ENCODE measurements at places on chromosomes 7 and 10.

DNA sequence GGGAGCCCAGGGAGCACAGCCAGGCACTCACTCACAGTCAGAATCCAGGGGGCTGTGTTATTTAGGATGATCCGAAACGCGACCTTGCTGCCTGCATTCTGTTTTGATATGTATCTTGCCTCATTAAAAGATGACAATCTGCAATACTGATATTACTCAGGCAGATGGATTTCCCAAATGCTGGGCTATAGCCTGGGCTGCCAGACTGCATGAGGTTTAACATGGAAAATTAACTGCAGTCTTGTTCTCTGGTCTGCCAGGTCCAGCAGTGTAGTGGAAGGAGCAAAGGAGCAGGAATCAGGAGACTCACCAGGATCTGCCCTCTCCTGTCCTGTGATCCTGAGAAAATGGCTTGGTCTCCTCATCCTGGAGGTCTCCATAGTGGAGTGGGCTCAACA is 258.1 kb downstream of the PAXIP1 start:
- DNase-seq = no peak

GRCh38 chr7:153370092-153370491 is 610.5 kb downstream of the ACTR3B start:
- DNase-seq = peak; percentile 43

- DNase-seq = peak; percentile 76
Measured at GRCh38 chr10:110151971-110152370, 55.4 kb upstream of the MXI1 start.

- peak; percentile 83 for DNase-seq
Measured at GRCh38 chr7:128863433-128863989, 855 bp downstream of the ATP6V1F start.

GRCh38 chr7:112092709-112093395 is 113.3 kb downstream of the DOCK4 start:
- DNase-seq = no peak

DNA sequence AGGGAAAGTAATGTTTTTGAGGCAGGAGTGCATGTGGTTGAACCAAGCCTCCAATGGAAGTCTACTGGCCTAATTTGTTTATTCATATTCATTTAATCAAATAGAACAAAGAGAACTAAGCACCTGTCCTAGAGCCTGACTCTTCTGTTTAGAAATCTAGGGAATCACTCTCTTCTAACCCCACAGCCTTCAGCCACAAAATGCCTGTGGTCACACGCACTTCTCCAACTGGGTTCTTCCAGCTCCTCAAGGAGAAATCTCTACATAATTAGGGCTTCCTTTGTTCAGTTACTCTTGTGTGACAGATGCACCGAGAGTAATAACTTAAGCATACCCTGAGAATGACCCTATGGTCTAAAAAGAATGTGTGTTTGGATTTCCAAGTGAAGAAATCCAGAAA is 133.7 kb upstream of the NAMPT start:
- no peak for DNase-seq

- peak; percentile 62 for DNase-seq
Measured at GRCh38 chr10:129877773-129878371, 86.2 kb downstream of the EBF3 start.

- no peak for DNase-seq
Measured at GRCh38 chr10:94785211-94785610, 22.7 kb downstream of the CYP2C19 start.

GRCh38 chr10:1214882-1215540 is 158.8 kb downstream of the WDR37 start:
- no peak for DNase-seq

DNA sequence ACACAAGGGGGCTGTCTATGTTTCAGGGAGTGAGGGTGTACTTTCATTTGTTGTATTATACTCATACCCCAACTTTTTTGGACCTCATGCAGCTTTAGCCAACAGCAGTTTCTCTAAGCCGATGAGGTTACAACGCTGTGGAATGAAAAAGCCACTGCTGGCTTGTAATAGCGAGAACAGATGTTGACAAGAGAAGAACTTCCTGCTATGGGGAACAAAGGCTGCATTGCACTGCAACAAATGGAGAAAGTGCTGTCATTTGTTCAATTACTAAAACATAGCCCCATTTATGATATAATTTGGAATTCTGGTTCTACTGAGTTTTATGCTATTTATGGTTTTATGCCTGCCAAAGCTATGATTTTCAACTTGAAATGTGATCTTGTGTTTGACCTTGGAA is 104.2 kb upstream of the TMEM72 start:
- no peak for DNase-seq

- DNase-seq = no peak
Measured at GRCh38 chr7:85341121-85341520, 154.3 kb upstream of the SEMA3D start.

- peak; percentile 85 for DNase-seq
Measured at GRCh38 chr7:75642810-75643486, 95.8 kb downstream of the HIP1 start.

DNA sequence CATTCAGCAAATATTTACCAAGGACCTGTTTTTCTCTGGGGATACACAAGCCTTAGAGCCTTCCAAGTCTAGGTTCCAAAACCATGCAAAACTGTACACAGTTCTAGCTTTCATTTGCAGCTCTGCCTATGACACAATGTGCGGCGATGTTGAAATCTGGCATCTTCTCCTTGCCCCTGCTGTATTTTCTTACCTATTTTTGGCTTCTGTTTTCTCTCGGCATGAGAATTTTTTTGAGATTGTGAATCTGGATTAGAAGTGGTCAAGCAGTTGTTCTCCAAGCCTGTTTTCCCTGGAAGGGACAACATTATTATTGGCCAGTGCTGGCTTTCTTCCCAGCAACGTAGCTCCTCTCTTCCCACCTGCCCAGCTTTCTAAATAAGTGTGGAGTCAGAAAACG is 176.3 kb downstream of the CREB5 start:
- no peak for DNase-seq

- no peak for DNase-seq
Measured at GRCh38 chr10:110273474-110273873, 31.2 kb downstream of the SMNDC1 start.

DNA sequence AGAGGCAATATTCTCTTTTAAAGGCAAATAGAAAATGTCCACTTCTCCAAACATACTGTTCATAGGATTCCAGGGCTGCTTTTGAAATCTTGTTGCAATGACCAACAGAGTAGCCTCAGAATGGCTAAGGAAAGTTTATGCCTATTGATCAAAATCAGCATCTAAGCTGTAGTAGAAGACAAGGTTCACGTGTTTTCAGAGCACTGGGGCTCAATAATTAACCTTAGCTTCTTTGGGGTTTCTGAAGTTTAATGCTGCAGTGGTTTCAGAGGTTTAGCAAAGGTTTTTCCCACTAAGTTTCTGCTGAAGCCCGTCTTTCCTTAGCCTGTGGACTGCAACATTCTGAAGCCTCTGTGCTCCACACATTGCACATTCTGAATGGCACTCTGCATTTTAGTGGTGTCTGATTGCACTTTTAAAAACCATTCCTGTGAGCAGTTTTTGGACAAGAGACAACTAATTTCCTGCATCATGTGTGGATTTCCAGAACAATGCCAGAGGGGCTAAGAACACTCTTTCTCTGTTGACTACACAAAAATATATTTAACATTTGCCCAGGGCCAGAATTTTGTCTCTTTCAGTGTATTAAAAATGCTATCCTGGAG is 342.5 kb downstream of the PTEN start:
- no peak for DNase-seq

DNA sequence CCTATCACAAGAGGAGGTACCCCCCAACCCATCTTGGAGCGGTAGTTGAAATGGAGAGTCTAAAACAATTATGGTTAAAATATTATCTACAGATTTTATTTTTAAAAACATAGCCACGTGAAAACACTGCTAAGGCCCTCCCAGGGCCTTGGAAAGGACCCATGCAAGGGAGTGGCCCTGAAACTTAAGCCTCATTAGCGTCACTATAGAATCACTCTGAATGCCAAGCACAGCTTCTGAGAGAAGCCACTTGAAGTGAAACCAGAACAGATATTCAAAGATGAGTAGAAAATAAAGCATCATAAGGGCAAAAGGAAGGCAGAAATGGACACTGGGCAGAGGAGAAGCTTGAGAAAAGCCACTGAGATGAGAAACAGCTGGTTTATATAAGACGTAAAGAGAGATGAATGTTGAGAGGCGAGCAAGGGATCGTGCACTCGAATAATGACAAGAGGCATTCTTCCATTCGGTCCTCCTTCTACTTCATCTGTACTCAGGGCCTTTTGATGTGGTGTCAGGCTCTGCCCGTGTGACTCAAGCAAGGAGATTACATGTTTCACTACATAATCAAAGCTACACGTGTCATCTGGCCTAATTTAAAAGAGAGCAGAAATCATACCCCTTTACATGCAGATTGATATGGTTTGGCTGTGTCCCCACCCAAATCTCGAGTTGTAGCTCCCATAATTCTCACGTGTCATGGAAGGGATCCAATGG is 33.4 kb upstream of the SLC39A12 start:
- no peak for DNase-seq

- peak; percentile 70 for DNase-seq
Measured at GRCh38 chr10:131786756-131787605, 113.8 kb upstream of the PPP2R2D start.

GRCh38 chr7:42550706-42551470 is 313.9 kb upstream of the GLI3 start:
- no peak for DNase-seq

- no peak for DNase-seq
Measured at GRCh38 chr7:8143151-8143874, 118.7 kb downstream of the ICA1 start.

- DNase-seq = peak; percentile 92
Measured at GRCh38 chr7:129829737-129830631, 122.8 kb downstream of the UBE2H start.

DNA sequence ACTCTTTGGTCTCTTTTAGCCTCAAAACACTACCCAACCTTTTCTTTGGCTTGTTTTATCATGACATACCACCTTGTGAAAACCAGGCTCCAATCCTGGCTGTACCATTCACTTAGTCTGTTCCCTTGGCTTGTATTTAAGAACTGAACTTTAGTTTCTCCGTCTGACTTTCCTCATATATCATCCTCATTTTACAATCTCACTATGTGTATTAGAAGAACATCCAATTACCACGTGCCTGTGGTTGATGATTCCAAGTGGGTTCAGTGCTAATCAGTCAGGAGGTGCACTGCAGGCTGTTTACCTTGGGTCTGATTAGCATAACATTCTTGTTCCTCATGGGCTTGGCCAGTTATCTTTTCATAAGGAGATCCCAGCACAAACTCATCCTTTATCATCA is 144.8 kb upstream of the KLF14 start:
- no peak for DNase-seq

- DNase-seq = no peak
Measured at GRCh38 chr10:92200564-92200963, 90.3 kb downstream of the CPEB3 start.

- DNase-seq = no peak
Measured at GRCh38 chr10:49624629-49625028, 10.8 kb downstream of the CHAT start.

- DNase-seq = peak; percentile 84
Measured at GRCh38 chr10:133335246-133336117, 1.2 kb downstream of the CALY start.

- no peak for DNase-seq
Measured at GRCh38 chr7:105920766-105921165, 42.3 kb upstream of the CDHR3 start.

- DNase-seq = no peak
Measured at GRCh38 chr7:40057292-40057691, 77.1 kb downstream of the MPLKIP start.

DNA sequence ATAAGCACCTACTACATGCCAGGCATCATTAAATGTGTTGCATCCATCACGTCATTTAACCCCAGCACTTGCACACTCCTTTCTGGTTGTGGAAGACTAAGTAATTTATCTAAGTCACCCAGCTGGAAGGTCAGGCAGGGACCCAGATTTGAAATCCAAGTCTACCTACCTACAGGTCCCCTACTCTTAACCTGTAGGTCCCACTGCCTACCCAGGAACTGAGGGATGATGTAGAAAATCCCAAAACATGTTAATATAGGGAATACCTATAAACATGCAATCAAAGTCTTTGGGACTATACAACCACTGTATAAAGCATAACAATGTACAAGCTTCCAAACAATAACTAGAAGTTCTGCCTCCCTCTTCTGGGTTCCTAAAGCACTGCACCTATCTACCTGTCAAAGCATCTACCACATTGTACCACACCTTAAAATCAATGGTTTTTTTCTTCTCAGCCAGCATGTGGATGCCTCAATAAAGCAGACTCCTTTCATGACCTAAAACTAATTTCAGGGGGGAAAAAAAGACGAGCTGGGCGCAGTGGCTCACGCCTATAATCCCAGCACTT is 5.6 kb downstream of the IL6 start:
- DNase-seq = no peak

GRCh38 chr7:104814671-104815400 is 199.2 kb upstream of the KMT2E start:
- DNase-seq = no peak

GRCh38 chr7:140036224-140036962 is 26.4 kb downstream of the PARP12 start:
- DNase-seq = no peak

DNA sequence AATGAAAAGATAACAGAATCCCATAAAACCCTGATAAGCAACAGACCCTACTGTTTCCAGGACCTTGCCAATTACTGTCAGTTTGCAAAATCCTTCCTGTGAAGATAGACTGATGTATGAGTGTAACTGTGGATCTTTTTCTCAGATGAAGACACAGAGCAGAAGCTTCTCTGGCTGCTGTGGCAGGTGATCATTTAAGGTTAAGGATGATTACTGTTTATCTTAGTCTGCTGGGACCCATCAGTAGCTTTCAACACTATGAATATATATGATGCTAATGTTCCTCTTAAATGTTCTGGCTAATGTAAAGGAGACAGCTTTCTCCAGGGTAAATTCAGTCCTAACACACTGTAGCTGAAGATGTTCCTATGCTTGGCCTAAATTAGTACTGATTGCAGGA is 56.0 kb upstream of the CTTNBP2 start:
- DNase-seq = no peak

- DNase-seq = no peak
Measured at GRCh38 chr10:37948210-37948609, 28.2 kb downstream of the ZNF25 start.

DNA sequence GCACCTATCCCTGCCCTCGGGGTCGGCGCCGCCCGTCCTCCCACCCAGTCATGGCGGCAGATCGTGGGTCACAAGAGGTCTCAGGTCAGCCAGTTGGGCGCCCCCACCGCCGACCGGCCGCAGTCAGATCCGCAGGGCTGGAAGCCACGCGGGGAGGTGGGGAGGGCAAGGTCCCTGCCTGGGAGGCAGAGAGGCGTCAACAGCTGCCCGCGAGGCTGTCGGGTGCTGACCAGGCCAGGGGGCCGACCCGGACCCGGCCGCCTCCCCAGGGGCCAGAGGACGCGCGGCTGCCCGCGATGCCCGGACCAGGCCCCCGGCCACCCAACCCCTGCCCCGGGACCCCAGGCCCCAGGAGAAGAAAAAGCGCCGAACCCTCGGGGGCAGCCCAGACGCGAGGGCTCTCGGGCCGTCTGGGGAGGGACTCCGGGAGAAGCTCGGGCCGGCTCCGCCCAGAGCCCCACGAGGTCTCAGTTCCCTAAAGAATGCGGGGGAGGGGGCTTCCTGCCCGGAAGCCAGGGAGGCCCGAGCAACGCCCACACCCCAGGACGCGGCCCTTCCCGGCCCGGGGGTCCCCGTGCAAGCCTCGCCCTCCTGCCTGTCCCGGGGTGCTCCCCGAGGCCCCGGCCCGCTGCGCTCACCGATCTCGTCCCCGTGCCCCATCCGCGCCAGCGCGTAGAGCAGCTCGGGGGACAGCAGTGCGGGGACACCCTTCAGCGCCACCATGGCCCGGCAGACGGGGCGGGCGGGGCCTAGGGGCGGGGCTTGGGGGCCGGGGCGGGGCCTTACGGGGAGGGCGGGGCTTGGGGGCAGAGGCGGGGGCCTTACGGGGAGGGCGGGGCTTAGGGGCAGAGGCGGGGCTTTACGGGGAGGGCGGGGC is at the start of gene FUOM:
Gene FUOM, minus strand, starts transcription at position 735 of the 877 bp plus-strand sequence. Its CDS starts 12 bp downstream, at position 723.
- peak; percentile 90 for DNase-seq

GRCh38 chr10:109306698-109307097 is 616.6 kb downstream of the XPNPEP1 start:
- no peak for DNase-seq

Measured in neural progenitor cell (in vitro differentiated cells).